ENCODE measurements at places on chromosomes 11 and 22. TPM values are rescaled to one million over a fixed set of nuclear protein-coding genes. Genes with fewer than 3 reads are reported as not detected.

DNA sequence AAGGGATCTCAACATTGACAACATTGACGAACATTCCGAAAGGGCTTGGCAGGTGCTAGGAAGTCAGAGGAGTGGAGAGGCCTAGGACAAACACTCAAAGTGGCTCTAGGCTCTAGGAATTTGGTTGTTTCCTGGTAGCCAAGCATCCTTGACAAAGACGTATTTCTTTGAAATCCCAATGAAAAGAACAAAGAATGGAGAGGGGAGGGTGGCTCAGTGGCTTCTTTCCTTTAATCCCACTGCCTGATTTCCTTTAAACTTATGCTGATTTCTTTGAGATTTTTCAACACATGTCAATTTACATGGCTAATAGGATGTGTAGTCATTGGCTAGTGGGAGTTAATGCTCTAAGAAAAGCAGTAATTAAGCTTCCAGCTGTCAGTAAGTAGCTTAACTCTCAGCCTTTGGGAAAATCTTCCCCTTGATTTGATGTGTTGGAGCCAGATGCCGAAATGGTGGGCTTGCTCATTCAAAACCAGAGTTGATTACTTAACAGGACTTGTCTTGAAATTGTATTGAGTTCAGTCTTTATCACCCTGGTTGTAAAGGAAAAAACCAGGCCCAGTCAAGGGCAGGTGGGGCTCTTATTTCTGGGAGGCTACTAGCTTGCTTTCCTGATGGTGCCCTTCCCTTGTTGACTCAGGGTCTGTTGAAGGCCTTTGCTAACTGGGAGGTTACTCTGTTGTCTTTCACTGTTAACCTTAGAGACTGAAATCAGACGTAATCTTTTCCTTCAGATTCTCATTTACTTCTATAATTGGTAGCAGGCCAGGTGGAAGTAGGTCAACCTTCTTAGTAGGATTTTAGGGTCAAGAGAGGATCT, 44.6 kb upstream of the SORL1-AS1 start:
- no peak for DNase-seq

DNA sequence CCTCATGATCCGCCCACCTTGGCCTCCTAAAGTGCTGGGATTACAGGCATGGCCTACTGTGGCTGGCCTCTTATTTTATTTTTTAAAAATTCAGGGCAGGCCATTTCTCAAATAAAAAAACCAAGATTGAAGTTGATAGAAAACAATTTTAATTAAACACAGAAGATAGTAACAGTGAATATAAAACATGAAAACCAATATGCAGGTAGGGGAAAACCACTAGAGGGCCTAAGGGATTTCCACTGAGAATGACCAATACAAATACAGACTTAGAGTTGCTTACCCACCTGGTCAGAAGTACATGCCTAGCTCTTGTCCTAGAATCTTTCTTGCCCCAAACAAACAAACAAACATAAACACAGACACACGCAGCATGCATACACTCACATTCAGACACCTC, 1.7 kb upstream of the RTCB start:
- peak; percentile 23 for DNase-seq

DNA sequence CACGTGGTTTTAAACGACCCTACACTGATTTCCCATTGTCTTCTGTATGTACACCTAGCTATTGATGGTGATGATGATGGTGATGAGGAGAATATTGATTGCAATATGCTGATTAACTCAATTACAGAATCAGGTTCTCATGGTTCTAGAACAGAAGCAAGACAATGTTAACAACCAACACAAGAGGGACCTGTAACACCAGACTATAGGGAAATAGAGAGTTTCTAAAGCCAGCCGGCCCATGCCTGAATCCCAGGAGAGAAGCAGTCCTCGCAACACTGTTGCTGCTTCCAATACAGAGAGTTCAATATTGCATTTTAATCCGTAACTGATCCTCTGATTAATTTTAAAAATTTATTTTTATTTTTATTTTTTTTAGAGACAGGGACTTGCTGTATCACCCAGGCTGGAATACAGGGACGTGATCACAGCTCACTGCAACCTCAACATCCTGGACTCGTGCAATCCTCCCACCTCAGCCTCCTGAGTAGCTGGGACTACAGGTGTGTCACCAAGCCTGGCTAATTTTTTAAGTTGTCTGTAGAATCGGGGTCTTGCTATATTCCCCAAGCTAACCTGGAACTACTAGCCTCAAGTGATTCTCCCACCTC, 22.2 kb upstream of the UBASH3B start:
- peak; percentile 69 for DNase-seq

GRCh38 chr11:112355726-112356125, 95.1 kb upstream of the PLET1 start:
- peak; percentile 85 for DNase-seq

DNA sequence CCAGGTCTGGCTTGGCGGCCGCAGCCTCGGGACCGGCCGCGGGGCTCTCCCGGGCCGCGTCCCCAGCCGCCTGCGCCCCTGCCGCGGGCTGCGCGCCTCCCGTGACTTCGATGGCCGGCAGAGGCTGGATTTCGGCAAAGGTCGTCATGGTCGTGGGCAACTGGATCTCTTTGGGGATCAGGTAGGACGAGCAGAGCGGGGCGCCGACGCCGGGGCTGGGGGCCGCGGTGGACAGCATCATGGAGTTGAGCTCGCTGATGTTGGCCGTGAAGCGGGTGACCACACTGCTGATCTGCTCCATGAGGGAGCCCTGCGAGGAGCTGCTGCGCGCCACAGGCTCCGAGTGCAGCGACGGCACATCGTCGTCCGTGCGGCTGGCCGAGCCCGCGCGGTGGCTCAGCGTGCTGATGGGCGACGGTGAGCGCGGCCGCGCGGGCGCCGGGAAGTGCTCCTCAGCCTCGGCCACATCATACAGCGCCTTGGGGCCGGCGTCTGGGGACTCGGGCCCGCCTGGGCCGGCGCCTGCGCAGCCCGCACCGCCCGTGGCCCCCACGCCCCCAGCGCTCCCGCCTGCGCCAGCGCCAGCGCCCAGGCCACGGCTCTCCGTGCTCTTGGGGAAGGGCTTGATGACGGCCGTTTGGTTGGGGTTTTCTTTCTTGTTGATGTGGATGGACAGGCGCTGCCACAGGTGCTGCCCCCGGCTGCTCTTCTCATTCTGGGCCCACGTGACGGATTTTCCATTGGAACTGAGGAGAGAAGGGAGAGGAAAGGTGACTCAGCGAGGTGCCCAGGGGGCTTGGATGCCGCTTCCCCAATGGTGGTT, 171.4 kb upstream of the CTSC start:
- DNase-seq = no peak

GRCh38 chr11:10322401-10322800, 17.5 kb downstream of the ADM start:
- no peak for DNase-seq

DNA sequence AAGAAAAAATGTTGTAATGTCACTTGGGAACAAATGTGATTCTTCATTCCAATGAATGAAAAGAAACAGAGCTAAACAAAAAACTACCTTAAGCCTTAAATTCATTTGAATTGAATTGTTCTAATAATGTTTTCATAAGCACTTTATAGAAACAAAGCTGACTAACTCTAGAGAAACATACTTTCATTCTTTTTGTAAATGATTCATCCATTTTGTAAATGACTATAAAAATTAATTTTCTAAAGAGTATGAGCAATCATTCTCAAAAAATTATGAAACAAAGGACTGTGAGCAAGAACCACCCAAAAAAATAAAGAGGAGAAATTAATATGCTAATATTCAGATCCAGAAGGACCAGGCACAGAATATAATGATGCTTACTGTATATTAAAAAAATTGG, 986.5 kb upstream of the CHORDC1 start:
- DNase-seq = no peak

- no peak for DNase-seq
These were observed 12.0 kb downstream of the ALG8 start for GRCh38 chr11:78127403-78127802.

GRCh38 chr11:94885133-94885532, 88.2 kb downstream of the CWC15 start:
- peak; percentile 30 for DNase-seq

DNA sequence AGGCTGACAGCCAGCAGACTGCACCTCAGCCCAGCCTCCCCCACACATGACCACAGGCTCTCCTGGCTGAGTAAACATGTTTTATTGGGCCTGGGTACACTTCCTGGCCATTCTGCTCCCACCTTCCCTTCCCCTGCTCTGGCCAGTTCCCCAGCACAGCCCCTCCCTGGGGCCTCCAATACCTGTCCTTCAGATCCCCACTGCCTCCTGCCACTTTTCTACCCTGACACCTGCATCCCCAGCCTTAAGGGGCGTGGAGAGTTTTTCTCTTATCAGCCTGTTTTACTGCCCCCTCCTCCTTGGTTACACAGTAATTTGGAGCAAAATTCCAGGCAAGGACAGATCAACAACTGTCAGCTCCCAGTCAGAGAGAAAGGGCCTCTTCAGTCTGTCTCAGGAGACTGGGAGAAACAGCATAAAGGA, at the start of gene ISX:
TSS of gene ISX (plus strand) at position 363 of the 423 bp plus-strand sequence. CDS start 930 bp downstream, outside the sequence.
- no peak for DNase-seq

- no peak for DNase-seq
These were observed 105.1 kb downstream of the GUCY1A2 start for GRCh38 chr11:106913141-106913540.

- no peak for DNase-seq
These were observed 11.8 kb upstream of the THY1 start for GRCh38 chr11:119434591-119435330.

PKP3 gene
- total RNA-seq = 177 TPM

CSNK1E gene
- total RNA-seq = 354 TPM

C1QTNF5 gene
- not detected for total RNA-seq

YAP1 gene
- total RNA-seq = 158 TPM

APOA1 gene
- total RNA-seq = not detected

HTR3A gene
- total RNA-seq = not detected

CHRM1 gene
- total RNA-seq = not detected

CENATAC gene
- 48.0 TPM for total RNA-seq

OR8A1 gene
- not detected for total RNA-seq
